ENCODE measurements at places on chromosomes 4 and X. TPM values are rescaled to one million over a fixed set of nuclear protein-coding genes. Genes with fewer than 3 reads are reported as not detected.

The PRRG3 gene
- total RNA-seq, result not detected

- no peak for DNase-seq
These were observed 399.6 kb upstream of the RPS6KA3 start for GRCh38 chrX:20666331-20666730.

DNA sequence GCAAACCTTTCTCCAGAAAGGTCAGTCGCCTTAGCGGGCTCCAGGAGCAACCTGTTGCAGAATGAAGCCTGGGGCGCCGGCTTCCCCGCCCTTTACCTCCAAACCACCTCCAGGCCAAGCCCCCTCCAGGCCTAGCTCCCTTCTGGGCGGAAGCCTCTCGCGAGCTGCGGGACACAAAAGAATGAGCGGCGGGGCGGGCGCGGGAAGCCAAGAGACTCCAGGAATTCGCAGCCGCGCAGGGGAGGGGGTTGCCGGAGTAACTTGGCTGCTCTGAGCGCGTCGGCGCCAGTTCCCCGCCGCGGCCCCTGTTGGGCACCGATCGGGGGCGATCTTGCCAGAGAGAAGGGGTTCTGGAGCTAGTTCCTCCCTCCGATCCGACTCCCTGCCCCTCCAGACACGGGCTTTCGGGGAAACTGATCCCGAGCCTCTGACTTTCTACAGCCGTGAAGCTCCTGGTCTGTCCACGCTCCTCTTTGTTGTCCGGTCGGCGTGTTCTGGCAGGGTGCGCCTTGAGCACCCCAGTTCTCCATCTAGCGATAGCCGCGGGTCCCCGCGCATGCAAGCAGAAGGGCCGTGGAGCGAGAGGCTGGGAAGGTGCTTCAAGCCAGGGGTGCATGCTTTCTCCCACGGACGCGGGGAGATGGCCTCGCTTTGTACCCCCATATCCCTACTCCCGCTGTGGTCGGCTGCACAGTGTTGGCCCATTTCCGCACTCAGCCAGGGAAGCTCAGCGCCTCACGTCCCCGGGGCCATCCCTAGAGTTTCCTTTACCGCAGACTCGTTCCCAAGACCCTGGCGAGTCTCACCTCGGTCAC is 1.2 kb downstream of the PROM1 start:
- no peak for DNase-seq

GRCh38 chrX:132908891-132909290 is 49.5 kb downstream of the HS6ST2 start:
- no peak for DNase-seq

The STOX2 gene
- total RNA-seq, result 1.6 TPM

GRCh38 chr4:101198682-101199339 is 148.5 kb downstream of the PPP3CA start:
- no peak for DNase-seq

The G3BP2 gene
- total RNA-seq, result 161 TPM

DNA sequence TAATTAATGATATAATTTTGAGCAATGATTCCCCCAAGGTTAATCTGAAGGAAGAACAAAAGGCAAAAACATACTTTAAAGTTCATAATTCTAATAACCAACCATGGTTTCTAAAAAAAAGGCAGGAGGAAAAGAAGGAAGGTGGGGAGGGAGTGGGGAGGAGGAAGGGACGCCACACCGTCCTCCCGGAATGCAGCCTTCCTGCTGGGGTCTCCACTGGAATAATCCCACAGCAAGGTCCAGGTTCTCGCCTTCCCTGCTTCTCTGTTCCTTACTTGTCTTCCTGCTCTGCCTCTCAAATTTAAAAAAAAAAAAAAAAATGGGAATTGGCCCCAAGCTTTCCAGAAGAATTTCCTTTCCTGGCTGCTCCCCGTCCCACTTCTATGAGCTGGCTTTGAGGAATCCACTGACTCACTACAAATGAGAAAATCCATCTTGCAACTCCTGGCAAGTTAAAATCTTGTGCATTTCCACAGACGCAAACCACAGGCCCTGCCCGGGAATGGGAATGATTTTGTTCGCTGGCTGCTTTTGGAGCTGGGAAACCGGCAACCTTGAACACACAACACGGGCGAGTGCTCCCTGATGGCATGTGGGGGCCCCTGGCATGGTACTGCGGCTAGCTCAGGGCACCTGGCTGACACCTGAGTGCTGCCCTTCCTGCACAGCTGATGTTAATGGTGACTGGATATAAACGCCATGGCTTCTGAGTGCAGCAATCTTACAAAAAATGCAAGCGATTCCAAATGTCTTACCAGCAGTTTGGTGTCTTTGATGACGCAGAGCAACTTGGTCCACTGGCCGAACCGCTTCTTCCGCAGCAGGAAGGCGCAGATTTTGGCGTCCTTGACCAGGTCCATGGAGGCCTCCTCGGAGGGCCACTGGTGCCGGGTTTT is 97.0 kb downstream of the AFAP1 start:
- no peak for DNase-seq

The HTN3 gene
- total RNA-seq, result not detected
